ENCODE measurements at places on chromosomes 7 and 10.

DNA sequence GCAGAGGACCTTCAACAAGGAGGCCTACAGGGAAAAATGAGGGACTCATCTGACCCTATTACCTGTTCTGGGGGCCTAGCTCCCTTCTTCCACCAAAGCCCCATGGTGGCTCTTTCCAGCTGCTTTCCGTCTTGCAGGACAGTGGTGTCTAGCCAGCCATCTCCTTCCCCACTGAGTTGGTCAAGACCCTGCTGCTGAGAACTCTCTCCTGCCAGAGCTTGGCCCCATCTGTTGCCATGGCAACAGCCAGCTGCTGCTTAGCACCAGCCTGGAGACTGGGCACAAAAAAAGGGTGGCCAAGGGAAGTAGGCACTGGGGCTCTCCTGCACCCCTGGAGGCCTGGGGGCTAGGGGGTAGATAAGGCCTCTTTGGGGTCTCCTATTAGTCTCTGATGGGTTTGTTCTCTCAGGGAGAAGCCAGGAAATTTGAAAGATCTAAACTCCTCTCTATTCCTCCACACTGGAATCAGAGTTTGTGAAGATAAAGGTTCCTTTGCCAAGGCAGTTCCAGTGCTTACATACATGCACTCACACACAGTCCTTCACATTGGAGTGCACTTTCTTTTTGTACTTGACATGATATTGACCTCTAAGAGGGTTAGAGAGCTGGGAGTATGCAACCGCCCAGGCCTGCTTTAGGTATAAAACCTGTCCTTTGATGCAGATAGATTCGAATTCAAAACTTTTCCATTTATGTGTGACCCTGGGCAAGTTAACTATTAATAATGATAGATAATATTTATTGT, 15.8 kb downstream of the TSPAN33 start:
- DNase-seq, result no peak

GRCh38 chr7:139441961-139442360, 41.5 kb downstream of the KLRG2 start:
- DNase-seq, result no peak

- DNase-seq, result no peak
These were observed 183.7 kb upstream of the CDK1 start for GRCh38 chr10:60594476-60595051.

DNA sequence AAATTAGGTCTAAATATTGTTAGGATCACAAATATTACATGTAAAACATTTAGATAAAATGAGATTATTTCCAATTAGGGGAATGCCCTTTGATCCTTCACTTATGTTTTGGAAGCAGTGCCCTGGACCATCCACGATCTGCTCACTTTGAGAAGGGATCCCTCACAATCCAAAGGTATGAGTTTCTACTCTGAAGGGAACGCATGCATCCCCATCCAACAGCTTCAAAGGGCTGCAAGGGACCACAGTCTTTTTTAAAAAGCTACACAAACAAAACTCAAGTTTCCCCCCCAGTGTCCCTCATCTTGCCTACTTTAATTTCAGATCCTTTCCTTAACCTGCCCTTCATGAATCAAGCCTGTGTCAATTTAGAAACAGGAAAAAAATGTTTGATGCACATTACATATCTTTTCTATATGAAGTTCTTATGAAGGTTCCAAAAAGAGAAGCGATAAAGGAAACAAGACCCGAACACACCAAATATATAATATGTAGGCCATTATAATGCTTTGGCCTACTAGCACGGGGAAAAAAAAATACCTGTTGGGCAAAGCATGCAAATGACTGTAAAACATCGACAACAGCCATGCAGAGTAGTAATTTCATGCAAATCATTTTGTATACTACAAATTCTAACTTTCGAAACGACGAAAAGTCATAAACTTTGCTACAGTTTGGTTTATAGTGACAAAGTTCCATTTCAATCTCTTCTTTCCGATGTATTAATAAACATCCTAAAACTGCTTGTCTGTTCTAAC, 2.0 kb downstream of the EIF3A start:
- DNase-seq, result no peak

DNA sequence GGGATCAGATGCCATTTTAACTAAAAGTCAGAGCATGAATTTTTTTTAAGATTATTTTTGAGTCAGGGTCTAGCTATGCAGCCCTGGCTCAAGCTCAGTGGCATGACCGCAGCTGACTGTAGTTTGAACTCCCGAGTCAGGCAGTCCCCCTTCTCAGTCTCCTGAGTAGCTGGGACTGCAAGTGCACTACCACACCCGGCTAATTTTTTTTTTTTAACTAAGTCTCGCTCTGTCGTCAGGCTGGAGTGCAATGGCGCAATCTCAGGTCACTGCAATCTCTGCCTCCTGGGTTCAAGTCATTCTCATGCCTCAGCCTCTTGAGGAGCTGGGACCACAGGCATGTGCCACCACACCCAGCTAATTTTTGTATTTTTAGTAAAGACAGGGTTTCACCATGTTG, 7.8 kb downstream of the TAS2R41 start:
- no peak for DNase-seq

All from stimulated activated CD4-positive, alpha-beta T cell treated with anti-CD3 and anti-CD28 coated beads, TNF-alpha, amount 100 ng/mL, for 1 hour (primary cell).